GM10248 (cell line): ENCODE measurements at places on chromosomes 12 and 14.

GRCh38 chr12:71938728-71939385 is at the start of gene TPH2:
TSS of gene TPH2 (plus strand) at chr12:71938845. CDS start at chr12:71938987, 142 bp downstream.
- DNase-seq = peak; percentile 25

- DNase-seq = peak; percentile 81
Measured at GRCh38 chr12:111529424-111530368, 69.4 kb downstream of the ATXN2 start.

- no peak for DNase-seq
Measured at GRCh38 chr12:129332286-129332685, 479.0 kb downstream of the GLT1D1 start.

GRCh38 chr12:56616925-56617324 is 13.2 kb downstream of the BAZ2A start:
- no peak for DNase-seq

DNA sequence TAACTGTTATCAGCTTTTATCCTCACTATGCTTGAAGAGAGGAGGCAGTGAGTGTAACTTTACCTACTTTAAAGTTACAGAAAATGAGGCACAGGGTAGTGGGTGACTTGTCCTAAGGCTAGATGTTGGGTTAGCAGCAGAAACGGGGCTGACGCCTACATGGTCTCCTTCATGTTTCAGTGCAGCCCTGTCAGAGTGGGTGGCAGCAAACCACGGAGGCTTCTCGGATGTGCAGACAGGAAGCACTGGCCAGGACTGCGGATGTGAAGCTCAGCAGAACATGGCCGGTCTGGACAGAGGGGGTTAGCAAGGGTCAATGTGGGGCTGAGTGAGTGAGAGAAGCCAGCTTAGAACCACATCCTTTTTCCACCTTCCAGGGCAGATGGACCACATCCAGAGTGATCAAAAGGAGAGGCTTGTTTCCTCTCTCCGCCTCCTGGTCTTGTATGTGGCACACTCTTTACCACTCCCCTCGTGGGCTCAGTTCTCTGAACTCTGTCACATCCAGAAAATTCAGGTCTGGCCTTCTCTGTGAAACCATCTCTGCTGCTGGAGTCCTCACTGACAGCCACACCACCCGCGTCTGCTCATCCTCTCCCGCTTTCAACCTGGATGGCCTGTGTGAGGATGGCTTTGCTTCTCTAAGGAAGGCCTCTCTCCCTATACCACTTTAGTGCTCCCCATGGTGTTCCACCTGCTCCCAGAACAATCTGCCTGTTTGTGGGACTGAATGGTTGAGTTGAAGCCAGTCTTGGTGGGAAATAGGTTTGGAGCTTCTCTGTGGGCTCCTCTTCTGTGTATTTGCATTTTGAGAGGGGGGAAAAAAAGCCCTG is 14.1 kb downstream of the SUSD6 start:
- DNase-seq = peak; percentile 70

DNA sequence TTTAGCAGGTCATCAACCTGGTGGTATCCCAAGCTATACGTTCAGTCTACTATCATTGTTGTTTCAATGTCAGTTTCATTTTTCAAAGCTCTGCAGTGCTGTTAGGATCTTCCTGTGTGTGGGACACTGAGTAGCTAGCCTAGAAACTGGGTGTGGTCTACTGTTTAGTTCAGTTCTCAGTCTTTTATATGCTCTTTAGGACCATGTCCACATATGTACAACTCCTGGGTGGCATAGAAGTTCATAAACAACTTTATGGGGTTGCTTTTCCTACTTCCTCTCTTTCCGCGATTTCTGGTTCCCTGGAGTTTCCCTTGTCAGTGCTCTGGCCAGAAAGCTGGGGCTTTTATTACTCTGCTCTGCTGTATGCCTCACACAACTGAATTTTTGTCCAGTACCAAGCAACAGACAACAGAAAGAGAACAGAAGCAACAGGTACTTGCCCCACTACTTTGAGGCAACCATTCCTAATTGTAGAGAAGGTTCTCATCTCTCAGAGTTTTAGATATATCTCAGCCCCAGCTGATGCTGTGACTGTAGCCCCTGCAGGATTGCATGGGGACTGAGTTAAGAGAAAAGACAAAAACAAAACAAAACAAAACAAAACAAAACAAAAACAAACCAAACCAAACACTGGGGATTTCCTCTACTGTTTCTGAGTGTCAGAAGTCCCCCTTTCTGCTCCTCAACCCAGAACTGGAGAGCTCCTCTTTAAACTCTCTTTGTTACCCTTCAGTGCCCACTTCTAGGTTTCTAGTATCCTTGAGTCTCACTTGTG is 30.3 kb downstream of the MIS18BP1 start:
- peak; percentile 25 for DNase-seq

DNA sequence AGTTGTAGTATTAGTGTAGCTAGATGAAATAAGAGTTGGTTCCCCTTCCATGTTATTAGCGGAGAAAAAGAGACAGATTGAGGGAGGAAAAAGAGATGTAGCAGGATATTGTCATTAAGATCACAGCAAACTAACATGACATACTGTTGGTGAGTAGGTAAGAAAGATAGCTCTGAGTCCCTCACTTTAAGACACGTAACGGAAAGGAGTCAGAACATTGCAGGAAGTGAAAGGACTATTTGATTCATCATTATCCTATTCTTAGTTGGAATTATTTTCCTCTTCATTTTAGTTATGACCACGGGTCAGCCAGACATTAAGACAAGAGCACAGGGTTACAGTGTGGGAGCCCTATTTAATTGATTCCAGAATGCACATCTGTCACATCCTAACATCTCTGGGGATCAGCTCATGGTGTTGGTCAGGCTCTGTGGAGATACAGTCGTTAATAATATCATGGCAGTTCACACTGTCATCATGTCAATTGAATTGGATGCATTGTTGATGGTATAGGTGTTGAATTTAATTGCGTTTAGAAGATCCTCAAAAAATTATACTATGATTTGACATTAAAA is 55.0 kb downstream of the TMX1 start:
- DNase-seq = no peak

DNA sequence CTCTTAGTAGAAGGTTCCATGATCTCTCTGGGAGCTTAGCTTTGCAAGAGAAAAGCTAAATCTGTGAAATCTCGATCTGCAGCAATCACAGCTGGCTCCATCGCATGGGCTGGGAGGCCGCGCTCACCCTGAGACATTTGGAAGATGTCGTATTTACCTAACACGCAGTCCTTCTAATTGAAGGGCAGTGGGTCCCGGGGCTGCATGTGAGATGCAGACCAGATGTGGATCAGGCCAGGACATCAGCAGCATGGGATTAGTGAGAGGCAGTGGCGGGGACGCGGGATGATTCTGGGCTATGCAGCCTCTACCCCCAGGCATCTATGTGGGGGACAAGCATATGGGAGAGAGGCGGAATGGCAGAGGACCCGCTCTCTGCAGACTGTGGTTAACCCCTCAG is 312.4 kb upstream of the RTL1 start:
- DNase-seq = no peak

GRCh38 chr12:97559267-97559666 is 96.7 kb downstream of the RMST start:
- DNase-seq = no peak

DNA sequence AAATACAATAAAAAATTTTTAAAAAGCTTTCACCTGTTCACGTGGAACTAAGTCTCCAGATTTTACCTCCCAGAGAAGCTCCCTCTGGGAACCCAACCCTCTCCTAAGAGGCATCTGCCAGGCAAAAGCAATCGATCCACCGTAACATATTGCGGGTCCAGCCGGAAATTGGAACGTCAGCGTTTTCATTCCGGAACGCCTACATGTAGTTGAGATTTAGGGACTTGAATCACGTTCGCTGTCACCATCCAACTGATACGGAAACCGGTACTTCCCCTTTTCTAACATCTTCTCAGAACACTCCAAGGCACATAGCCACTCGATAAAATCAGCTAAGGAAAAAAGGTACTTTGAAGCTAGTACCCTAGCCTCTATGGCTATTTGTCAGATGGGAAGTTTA is 70.3 kb downstream of the COX16 start:
- peak; percentile 47 for DNase-seq
